ENCODE measurements at places on chromosomes 3 and 15.

- DNase-seq: no peak
These were observed 69.8 kb upstream of the MNS1 start for GRCh38 chr15:56534728-56535127.

- DNase-seq: no peak
These were observed 116.1 kb downstream of the ANP32A start for GRCh38 chr15:68704496-68705021.

GRCh38 chr3:117104792-117105191 lies 395.2 kb downstream of the TUSC7 start:
- no peak for DNase-seq

- DNase-seq: no peak
These were observed 371.7 kb upstream of the CNTN6 start for GRCh38 chr3:721086-721485.

DNA sequence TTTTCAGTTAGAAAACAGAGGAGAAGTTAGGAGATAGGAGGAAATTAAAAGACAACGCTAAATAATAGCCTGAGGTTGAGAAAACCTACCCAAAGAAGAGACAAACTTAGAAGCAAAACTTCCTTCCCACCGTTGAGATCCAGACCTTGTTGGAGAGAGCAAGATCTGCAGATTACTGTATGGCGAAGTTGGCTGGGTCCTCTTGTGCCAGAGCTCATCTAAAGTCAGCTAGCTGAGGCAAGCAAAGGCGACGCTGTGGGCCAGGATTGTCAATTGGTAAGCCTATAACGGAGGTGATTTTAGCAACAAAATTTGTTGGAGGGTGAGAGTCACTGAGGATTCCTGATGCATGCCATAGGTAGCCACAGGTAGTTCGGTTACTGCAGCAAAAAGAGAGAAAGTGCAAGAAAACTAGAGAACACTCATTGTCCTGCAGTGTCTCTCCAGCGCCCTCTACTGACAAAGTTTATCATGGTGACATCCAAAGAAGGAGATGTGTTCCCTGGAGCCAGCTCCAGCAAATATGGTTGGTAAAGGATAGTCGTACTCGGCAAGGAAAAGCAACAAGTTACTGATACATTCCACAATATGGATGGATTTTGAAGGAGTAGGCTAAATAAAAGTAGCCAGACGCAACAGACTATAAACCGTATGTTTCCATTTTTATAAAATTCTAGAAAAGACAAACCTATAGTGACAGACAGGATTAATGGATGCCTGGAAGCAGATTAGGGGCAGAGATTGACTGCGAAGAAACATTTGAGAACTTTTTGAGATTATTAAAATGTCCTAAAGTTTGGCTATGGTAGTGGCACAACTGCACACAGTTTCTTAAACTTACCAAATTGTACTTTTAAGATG lies 9.8 kb upstream of the OR5K4 start:
- peak; percentile 1 for DNase-seq
